Activated naive CD8-positive, alpha-beta T cell treated with anti-CD3 and anti-CD28 coated beads for 36 hours (primary cell): ENCODE measurements at places on chromosomes 2 and 18.

DNA sequence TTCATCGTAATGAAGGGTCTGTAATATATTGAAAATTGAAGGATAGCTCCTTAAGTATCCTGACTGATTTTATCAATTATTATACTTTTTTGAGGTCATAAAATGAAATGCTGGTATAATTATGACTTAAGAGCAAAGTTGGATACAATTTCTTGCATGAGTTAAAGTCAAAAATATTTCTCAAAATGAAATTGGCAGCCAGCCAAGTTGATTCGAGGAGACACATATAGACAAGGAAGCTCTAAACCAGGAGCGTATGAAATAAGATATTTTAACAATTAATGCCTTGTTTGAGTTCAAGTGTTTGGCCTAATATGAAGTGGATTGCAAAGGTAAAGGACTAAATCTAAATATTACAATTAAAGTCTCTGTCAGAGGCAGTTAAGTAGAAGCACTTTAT lies 260.4 kb upstream of the DSEL start:
- no peak for DNase-seq
- peaks cover 3% of the 10 kb centered on the region for H3K4me1 ChIP-seq
- peaks cover 8% of the 10 kb centered on the region for H3K27me3 ChIP-seq
- H3K4me3 ChIP-seq = no peak overlapping the region

- H3K4me1 ChIP-seq = peaks cover 79% of the 10 kb centered on the region
- H3K27ac ChIP-seq = no peak overlapping the region
- no peak for DNase-seq
- no peak overlapping the region for H3K4me3 ChIP-seq
Measured at GRCh38 chr18:51190000-51190399, 7.5 kb downstream of the MEX3C start.

- no peak overlapping the region for H3K27ac ChIP-seq
- no peak for DNase-seq
- no peaks in the 10 kb centered on the region for H3K27me3 ChIP-seq
- peaks cover 12% of the 10 kb centered on the region for H3K36me3 ChIP-seq
- peaks cover 18% of the 10 kb centered on the region for H3K4me1 ChIP-seq
Measured at GRCh38 chr2:168639441-168639898, 163.0 kb upstream of the NOSTRIN start.

DNA sequence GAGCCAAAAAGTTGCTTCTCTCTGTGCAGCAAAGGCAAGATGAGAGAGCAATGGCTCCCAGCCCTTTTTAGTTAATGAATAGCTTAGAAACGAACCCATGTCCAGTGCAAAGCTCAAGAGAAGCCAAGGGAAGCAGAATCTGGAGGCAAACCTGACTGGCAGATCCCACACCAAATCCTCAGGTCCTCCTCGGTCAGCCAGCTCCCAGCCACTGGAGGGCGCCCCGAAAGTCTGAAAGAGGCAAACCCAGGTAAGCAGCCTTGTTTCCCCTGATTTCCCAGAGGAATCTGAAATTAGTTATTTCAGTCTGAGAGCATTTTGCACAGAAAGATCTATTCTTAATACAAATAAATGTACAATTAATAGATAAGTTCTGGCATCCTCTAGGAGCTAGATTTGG lies 71.3 kb upstream of the PID1 start:
- no peak overlapping the region for H3K4me3 ChIP-seq
- H3K36me3 ChIP-seq = no peaks in the 10 kb centered on the region
- no peaks in the 10 kb centered on the region for H3K27me3 ChIP-seq
- H3K4me1 ChIP-seq = no peaks in the 10 kb centered on the region
- peak; percentile 1 for DNase-seq
- H3K27ac ChIP-seq = no peak overlapping the region

- H3K4me1 ChIP-seq = peaks cover 3% of the 10 kb centered on the region
- no peaks in the 10 kb centered on the region for H3K27me3 ChIP-seq
- H3K4me3 ChIP-seq = no peak overlapping the region
- H3K27ac ChIP-seq = no peak overlapping the region
- peaks cover 2% of the 10 kb centered on the region for H3K36me3 ChIP-seq
- DNase-seq = no peak
Measured at GRCh38 chr2:217573571-217573970, 429.2 kb downstream of the TNS1 start.

DNA sequence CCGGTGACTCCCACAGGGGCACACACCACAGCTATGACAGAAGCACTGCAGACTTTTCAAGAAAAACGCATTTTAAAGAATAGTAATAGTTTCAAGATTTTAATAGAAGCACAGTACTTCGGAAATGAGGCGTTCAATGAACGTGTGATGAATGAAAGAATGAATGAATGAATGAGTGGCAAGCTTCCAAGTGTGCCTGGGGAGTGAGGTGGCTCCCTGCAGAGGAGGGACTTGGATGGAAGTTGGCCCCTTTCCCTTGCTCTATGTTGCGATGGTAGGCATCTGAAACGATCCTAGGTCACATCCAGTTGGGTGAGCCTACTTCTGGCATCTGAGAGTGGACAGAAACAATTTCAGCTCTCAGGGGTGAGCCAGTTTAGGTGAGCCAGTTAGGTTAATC lies 65.6 kb downstream of the NCKAP5 start:
- H3K4me1 ChIP-seq = no peaks in the 10 kb centered on the region
- H3K36me3 ChIP-seq = no peaks in the 10 kb centered on the region
- peaks cover 5% of the 10 kb centered on the region for H3K27me3 ChIP-seq
- H3K27ac ChIP-seq = no peak overlapping the region
- H3K4me3 ChIP-seq = no peak overlapping the region

DNA sequence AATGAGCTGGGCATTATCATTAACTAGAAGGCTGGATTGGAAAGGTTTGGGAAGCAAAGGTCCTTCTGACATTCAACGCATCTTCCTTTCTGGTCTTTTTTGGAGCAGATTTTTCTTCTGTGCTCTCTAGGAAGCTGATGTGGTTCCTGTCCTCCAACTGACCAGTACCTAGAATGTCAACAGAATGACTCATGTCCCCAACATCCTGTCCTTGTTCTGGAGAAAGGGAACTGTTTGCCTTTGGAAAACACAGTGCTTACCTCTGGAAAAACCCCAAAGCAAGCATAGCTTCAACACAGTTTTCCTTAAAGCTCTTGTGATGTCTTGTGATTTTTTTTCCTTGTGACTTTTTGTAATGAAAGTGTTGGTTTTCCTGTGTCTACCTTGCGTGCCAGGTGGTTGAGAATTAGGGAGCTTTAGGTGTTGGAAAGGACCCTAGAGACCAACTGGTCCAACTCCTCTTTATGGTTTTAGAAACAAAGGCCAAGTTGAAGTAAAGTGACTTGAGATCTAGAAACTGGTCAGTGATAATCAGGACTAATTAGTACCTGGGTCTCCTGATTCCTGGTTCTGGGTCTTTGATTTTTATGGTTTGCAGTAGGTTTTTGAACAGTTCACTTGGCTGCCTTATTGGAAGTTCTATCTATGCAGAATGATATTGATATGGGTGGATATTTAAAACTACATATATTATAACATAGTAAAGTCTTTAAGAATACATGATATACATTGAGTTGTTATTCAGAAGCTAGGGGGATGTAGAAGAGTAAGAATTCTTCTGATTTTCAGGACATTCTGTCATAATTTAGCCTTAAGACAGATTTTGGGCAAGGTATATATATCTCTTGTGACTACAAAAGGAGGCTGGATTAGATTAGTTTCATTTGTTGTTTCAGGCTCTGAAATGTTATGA lies 70.5 kb downstream of the FMNL2 start:
- H3K4me3 ChIP-seq = no peak overlapping the region
- no peak for DNase-seq
- peaks cover 22% of the 10 kb centered on the region for H3K27me3 ChIP-seq
- no peak overlapping the region for H3K27ac ChIP-seq
- no peaks in the 10 kb centered on the region for H3K36me3 ChIP-seq

DNA sequence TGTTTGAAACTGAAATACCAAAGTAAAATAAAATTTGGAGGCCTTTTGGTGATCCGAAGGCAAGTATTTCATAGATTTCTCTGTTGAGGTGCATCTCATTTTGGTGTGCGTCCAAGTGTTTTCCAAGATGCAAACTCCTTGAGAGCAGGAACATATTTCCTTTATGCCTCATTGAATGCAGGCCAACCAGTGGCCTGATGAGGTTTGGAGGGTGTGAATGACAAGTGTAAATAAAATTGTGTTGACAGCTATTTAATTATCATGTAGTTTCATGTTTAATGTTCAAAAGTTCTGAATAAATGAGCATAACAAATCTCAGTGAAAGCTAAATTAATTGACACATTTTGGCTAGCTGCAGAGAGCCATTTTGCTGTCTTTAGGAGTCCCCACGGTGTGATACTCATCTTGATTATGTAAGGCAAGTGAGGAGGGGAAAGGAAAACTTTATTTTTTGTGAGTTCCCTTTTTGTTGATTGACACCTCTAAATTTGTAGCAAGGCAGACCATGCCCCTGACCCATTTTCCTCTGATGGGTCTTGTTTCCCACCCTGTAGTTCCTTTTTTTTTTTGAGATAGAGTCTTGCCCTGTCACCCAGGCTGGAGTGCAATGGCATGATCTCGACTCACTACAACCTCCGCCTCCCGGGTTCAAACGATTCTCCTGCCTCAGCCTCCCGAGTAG lies 6.3 kb upstream of the LTBP1 start:
- no peak overlapping the region for H3K27ac ChIP-seq
- H3K4me1 ChIP-seq = no peaks in the 10 kb centered on the region
- H3K27me3 ChIP-seq = peaks cover 39% of the 10 kb centered on the region
- no peaks in the 10 kb centered on the region for H3K36me3 ChIP-seq
- no peak for DNase-seq
- H3K4me3 ChIP-seq = no peak overlapping the region
